Kidney (tissue), 22 donors: ENCODE measurements at places on chromosomes 2 and 18. TPM values are rescaled to one million over a fixed set of nuclear protein-coding genes. Genes with fewer than 3 reads are reported as not detected.

DNA sequence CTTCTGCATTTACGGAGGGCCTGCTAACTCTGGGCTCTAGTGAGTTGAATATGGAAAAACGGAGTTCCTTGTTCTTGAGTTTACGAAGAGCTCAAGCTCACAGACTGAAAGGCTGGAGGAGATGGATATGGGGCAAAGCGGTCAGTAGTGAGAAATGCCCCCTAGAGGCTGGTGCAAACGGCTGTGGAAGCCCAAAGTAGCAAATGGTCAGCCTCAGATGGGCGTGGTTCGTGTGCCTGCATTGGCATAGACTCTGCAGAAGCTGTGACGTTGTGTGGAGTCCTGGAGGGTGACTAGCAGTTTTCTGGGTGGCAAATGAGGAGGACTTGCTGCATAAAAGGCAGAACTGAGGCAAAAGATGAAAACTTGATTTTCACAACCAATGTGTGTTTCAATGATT, 93.6 kb upstream of the TWIST2 start:
- DNase-seq, result no peak

DNA sequence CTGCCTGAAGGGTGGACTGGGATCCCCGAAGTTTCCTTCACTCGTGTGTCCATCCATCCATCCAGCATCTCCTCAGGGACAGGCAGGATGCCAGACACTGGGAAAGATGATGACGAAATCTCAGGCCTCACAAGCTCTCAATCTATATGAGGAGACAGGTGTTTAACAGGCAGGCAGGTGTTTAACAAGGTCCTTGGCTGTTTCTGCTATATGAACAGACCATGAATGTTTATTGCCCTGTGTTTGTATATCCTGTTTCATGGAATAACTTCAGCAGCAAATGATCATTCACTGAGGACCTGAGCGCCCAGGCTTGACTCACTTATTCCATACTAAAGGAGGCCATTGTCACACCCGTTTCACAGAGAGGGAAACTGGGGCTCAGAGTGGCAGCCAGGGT, 685.8 kb upstream of the HS6ST1 start:
- no peak for DNase-seq

DNA sequence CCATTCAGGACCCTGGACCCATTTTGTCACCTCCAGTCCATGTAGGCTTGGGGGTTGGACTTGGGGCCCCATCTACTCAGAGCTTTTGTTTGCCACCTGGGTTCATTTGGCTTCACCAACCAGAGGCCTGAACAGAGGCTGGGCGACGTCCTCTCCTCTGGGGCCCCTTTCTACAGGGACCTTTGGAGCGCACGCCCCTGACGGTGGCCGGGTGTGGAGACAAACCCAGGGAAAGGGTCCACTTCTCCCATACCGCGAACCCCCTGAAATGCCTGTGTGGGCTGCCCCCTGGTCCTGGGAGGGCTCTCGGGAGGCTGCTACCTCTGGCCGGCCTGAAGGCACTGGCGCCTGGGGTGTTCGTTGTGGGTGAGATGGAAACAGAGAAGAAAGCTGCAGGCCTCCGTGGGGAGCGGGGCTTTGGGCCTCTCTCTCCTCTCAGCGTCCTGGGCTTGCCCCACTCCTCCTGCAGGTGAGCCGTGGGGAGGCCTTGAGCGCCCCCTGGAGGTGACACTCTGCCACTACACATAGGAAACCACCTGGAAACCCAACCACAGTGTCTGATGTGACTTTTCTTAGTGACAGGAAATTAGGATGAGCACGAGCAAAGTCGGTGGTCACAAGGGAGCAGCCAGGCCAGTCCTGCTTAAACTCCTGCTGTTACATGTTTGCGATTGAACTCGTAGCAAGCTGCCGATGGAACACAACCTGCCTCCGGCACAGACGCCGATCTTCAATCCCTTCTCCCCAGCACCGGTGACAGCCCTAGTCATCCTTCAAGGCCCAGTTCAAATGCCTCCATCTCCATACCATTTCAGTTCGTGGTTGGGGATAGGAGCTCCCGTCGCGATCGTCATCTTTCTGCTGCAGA, 12.0 kb upstream of the NTSR2 start:
- DNase-seq, result peak; percentile 35

The GAD1 gene
- 4.1 TPM for polyA plus RNA-seq

- DNase-seq, result no peak
These were observed 776.0 kb downstream of the DCC start for GRCh38 chr18:53115876-53116585.

DNA sequence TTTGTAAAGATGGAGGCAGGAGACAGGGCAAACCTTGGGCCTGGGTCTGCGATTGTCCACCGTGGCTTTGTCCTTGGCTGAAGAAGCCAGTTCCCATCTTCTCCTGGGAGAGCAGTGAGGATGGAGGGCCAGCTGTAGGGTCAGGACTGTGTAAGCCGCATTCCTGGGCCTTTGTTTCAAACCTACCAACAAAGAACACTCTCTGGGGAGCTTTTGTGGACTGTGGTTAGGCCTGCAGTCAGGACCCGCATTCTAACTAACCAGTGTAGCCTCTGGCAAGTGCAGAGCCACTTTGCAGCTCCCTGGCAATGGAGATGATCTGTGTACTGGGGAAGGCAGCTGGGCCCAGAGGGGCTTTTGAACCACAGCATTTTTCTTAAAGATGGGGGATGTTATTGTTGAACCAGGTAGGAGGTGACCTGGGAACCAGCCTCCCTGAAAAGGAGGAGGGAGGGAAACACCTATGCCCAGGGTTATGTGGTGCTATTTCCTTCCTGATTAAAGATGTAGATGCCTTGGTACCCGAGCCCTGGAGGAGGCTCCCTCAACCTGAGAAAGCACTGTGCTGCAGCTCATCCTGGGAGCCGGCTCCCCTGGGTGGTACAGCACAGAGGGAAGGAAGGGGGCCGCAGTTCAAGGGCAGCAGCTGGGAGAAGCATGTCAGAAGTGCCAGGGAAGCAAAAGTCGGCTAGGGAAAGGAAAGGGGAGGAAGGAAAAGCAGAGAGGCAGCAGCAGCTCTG, 12.7 kb upstream of the SMAD4 start:
- no peak for DNase-seq

The C2orf69 gene
- 4.9 TPM for polyA plus RNA-seq

The ST8SIA5 gene
- 2.7 TPM for polyA plus RNA-seq

GRCh38 chr2:85468704-85469349, 50.3 kb downstream of the SH2D6 start:
- DNase-seq, result no peak
